Activated CD4-positive, alpha-beta T cell treated with anti-CD3 and anti-CD28 coated beads for 4 hours (primary cell): ENCODE measurements at places on chromosomes 4 and X.
A peak's percentile ranks its signal among the peaks of the same experiment; 100 is the strongest.

DNA sequence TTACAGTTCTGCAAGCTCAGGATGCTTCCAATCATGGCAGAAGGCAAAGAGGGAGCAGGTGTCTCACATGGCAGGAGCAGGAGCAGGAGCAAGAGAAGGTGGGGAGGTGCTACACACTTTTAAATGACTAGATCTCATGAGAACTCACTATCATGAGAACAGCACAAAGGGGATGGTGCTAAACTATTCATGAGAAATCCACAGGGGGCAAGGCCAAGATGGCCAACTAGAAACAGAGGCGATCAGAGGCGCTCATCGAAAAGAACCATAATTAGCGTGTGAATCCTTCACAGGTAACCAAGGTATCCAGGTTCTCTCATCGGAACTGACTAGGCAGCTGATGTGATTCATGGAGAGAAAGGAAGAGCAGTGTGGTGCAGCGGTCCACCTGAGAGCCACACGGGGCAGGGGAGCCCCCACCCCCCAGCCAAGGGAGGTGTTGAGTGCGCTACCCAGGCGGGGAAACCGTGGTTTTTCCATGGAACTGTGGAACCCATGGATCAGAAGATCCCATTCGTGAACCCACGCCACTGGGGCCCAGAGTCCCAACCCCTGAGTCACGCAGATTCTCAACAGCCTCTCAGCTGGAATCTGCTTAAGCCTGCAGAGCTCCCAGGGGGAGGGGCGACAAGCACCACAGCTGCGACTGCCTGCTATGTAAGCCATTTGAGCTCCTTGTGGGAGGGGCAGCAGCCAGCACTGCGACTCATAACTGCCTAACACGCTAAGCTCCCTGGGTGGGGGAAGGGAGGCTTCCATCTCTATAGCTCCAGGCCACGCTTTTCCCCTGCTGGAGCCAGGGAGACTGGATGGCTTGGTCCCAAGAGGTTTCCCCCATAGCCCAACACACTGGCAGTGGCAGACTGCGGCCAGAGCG, 46.7 kb downstream of the FGF16 start:
- no peak for DNase-seq

- DNase-seq, result peak; percentile 82
These were observed 17.6 kb upstream of the NAT8L start for GRCh38 chr4:2041239-2042130.

- DNase-seq, result no peak
These were observed 4.2 kb downstream of the CENPVL3 start for GRCh38 chrX:51614353-51615012.

DNA sequence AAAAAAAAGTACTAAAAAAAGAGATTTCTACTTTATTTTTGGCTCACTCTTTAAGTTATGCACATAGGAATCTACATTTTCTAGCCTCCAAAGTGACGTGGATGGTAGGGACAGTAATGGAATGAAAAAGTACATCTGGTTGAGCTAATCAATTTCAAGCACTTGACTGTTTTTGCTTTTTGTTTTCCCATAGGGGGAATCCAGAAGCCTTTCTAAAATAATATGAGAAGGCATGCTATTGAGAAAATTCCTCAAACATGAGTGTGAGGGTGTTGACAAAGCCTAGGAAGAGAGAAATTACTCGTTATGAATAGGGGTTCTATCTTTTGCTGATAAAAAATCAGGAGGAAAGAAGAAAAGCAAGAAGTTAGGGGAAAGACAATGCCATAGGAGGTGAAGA, 242.5 kb upstream of the PUDP start:
- no peak for DNase-seq

GRCh38 chrX:104988038-104988437, 232.5 kb downstream of the TEX13A start:
- DNase-seq, result no peak

DNA sequence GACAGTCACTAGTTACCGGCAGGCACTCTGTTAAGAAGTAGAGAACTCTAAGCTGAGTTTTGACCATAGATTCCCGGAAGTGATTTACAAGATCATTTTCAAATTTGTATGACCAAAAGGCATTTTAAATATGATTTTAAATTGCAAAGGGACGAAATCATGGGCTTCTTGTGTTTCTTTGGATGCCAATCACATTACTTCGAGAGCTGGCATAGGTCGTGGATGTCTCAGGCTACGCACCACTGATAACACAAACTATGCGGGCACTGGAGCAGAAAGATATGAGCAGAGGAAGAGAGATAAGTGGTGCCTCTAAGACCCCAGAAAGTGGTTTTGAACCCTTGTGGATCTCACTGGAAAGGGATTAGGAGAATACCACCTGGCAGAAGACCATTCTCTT, 294.2 kb upstream of the FTHL17 start:
- no peak for DNase-seq

DNA sequence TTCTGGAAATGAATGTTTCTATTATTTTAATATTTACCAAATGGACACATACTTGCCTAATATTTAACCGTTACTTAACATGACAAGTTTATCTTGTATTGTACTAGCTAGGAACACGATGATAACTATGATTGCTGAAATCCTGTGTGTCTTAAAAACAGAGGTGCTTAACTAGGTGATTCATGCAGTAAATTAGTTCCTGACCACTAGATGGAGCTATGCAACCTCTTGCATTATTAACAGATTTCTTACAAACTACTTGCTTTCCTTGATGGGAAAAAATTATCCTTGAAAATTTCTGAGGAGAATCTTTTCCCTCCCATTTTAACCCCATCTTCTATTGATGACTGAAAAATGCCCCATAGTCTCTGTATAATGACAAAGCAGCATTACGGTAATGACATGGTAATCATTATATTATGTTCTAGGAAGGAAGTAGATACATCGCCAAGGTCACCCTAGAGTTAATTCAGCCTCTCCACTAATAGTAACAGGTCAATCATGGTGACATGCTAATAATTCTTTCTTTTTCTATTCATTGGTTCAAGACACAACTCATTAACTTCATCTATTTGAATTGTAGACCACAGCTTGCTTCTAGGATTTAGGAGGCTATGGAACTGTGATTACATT, 844.2 kb downstream of the RAPGEF2 start:
- DNase-seq, result no peak

- DNase-seq, result no peak
These were observed 71.0 kb upstream of the LSM6 start for GRCh38 chr4:146104541-146104940.

DNA sequence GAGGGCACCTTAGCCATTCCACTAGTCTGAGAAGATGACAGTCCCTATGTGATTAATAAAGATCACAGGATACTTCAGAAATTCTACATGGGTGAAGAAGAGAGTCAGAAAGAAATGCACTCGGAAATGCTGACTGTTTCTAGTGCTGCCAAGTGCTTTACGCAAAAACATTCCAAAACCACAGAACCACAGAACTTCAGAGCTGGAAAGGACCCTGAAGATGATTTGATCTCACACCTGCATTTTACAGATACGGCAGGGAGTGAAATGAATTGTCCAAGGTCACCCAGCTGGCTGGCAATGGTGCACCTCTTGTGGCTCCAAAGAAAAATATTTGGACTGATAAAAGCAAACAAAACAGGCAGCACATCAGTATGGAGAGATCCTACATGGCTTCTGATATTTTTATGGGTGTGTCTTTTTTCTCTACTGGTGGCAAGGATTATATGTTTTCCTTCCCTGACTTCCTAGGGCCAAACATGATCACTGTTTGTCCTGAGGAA, 115.9 kb downstream of the MAML3 start:
- DNase-seq, result no peak

- peak; percentile 1 for DNase-seq
These were observed 34.2 kb upstream of the ATRX start for GRCh38 chrX:77820091-77820727.

DNA sequence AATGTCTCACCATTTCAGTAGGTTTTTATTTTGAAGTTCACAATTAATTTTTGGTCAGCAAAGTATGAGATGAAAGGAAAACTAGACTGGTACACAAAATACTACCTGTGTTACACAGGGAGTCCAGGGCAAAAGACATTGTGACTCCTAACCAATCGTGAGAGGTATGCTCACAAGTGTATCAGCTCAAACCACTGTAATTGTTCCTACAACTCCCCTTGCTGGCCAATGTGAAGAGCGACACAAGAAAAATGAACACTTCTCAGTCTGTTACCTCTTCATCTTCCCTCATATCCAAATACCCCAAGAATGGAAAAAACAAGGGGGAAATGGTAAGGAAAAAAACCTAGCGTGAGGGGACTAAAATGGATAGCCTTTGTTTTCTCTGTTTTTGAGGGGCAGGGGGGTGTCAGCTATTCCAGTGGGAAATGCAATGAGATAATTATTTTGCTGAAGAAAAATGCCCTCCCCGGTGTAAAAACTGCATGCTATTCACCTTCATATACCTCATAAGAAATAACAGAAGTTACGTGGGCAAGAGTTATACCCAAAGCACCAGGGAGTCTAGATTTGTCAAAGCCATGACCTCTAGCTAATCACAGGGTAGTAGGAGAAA, 30.6 kb upstream of the NSUN7 start:
- no peak for DNase-seq

DNA sequence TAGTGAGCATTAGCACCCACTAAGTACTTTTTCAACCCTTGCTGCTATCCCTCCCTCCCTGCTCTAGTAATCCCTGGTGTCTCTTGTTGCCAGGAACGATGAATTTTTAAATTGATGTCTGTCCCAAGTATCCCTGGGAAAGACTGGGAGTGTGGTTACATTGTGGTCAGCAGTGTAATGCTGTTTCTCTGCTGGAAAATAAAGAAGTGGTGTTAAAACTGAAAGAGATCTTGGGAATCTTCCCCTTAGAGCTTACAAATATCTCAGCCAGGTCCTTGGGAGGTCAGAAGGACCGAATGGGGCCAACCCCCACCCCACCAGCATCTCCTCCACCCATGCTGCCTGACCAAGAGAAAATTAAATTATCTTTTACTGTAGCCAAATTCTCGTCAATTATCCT, 174.5 kb upstream of the MXRA5 start:
- DNase-seq, result no peak

DNA sequence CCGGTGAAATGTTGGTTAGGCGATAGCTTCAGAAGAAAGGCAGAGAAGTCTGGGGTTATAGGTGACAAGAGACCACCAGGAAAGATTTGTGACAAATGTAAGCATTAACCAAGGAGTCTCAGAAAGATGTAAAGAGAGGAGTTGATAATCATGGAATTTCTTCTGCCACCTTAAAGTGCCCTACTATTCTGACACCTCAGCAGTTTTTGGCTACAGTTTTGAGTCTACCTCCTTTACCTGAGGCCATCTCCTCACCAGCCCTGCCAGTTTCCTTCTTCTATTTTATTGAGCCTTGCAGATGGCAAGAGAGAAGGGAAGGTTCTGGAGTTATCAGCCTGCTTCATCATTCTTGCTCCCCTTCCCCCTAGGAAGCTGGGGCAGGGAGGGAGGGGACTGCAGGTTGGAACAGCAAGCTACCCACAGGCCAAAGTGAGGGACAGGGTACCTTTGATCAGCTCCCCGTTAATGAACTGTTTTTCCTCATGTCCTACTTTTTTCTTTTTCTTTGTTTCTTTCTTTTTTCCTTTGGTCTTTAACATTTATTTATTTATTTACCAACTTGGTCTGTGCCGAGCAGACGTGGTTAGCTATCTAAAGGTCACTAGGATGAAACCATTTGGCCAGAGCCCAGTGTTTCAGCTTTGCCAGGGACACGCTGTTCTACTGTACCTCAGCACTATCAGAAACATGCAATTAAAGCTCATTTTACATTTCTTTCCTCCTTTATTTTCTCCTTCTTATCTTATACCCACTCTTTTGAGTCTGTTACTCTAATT, 438.7 kb upstream of the AR start:
- no peak for DNase-seq

DNA sequence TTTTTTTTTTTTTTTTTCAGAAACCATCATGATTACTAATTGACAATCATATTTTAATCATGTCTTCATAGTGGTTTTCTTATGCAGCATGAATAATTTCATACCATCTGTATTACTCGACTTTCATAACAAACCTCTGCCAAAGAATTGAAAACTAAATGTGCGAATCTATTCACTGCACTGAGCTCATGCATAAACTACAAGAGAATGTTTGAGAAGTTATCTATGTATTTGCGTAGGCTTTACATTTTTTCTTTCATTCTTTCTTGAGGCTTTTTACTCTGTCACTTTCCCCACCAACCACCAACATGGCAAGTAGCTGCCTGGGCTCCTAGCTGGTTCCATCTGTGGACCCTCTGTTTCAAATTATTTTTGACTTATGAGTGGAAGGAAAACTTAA, 1761.0 kb downstream of the STIM2 start:
- no peak for DNase-seq

DNA sequence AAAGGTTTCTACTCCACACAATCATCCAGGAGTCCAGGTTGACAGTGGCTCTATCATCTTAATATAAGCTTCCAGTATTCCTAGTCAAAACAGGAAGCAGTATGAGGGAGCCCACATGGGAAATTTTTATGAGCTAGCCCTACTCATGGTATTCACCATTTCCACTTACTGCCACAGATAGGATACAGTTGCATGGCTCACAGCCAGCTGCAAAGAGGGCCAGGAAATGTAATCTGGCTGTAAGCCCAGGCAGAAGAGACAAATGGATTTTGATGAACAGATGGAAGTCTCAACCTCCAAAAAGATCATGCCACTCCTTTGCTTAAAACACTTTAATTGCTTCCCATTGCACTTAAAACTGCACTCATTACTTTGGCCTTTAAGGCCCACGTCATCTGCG, 150.6 kb downstream of the ADAMTS3 start:
- DNase-seq, result no peak

DNA sequence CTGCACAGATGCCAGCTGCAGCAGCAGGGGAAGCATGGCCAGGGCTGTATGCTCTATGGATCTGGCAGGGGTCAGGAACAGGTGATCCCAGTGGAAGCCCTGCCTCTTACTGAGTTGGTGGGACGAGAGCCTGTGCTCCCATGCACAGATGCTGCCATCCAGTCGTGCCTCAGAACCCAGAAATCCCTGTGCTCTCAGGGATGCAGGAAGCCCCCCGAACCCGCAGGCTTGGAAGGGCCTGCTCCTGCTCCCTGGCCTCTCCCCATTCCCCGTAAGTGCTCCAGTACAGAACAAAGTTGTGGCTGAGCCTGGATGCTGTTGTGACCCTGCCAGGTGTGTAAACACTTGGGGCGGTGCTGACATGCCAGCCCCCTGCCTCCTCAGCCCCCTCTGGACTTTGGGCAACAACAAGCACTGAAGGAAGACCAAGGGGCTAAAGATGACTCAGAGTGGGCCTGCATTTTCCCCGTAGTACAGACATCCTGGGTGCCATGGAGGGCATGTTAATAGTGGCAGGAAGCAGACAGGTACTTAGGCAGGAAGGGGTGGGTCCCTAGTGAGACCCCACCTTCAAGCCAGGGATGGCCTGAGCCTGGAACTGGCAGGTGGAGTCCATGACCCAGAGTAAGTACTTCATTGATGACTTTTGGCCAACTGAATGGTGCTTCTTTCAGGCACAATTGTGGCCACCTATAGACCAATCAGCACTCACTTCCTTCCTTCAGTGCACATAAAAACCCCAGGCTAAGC, 1640.7 kb downstream of the C4orf33 start:
- DNase-seq, result no peak

- DNase-seq, result no peak
These were observed 121.6 kb upstream of the EPHA5 start for GRCh38 chr4:65791812-65792308.

DNA sequence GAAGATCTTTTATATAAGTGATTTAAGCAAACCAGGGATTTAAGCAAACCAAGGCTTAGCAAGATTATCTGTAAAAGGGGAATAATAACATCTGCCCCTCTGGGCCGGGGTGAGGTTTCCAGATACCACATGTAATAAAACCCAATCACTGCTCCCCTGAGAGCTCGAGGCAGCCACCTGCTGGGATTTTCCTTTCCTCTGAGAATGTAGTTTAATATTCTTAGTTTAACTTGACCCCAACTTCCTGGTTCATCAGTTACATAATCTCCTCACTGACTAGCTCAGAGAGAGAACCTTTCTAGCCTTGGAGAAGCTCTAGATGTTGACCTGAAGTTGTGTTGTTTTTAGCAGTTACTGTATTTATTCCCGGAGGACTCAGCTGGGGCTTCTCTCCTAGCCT, 322.4 kb downstream of the ARHGAP10 start:
- DNase-seq, result no peak
